ENCODE measurements at places on chromosomes 5 and 9.
A peak's percentile ranks its signal among the peaks of the same experiment; 100 is the strongest.

GRCh38 chr5:158877124-158877581 is 222.6 kb downstream of the EBF1 start:
- H3K36me3 ChIP-seq = no peaks in the 10 kb centered on the region
- H3K27ac ChIP-seq = peak overlapping the region; percentile 77
- no peaks in the 10 kb centered on the region for H3K27me3 ChIP-seq
- no peak overlapping the region for H3K4me3 ChIP-seq
- H3K4me1 ChIP-seq = peaks cover 39% of the 10 kb centered on the region
- DNase-seq = no peak

GRCh38 chr5:124741711-124742496 is 4.5 kb downstream of the ZNF608 start:
- no peaks in the 10 kb centered on the region for H3K36me3 ChIP-seq
- H3K4me1 ChIP-seq = peaks cover 64% of the 10 kb centered on the region
- DNase-seq = no peak
- no peak overlapping the region for H3K4me3 ChIP-seq
- H3K27me3 ChIP-seq = no peaks in the 10 kb centered on the region

GRCh38 chr5:55694152-55694830 is 17.8 kb downstream of the SLC38A9 start:
- peaks cover 24% of the 10 kb centered on the region for H3K4me1 ChIP-seq
- H3K27me3 ChIP-seq = no peaks in the 10 kb centered on the region
- H3K4me3 ChIP-seq = no peak overlapping the region
- H3K36me3 ChIP-seq = peaks cover 16% of the 10 kb centered on the region

DNA sequence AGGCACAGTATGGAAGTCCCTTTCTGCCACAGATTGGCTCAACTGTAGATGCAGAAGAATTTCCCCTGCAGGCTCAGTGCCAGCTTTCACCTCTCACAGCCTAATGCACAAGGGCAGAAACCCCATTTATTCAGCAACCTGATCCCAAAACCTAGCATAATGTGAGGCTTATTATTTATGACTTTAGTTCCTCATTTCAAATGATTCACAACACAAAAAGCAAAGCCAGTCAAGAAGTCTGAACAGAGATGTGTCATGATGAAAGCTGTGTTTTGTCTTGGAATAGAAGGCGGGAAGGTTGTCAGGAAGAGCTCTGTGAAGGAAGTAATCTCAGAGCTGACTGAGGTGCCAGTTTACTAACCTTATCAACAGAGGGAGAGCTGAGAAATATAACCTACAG is 369.7 kb downstream of the LRRC70 start:
- H3K4me3 ChIP-seq = no peak overlapping the region
- no peaks in the 10 kb centered on the region for H3K4me1 ChIP-seq
- H3K27ac ChIP-seq = no peak overlapping the region
- no peaks in the 10 kb centered on the region for H3K36me3 ChIP-seq
- H3K27me3 ChIP-seq = no peaks in the 10 kb centered on the region

- H3K4me1 ChIP-seq = no peaks in the 10 kb centered on the region
- no peak overlapping the region for H3K4me3 ChIP-seq
- DNase-seq = no peak
- no peaks in the 10 kb centered on the region for H3K36me3 ChIP-seq
Measured at GRCh38 chr9:80556631-80557030, 984.9 kb downstream of the TLE4 start.

- no peaks in the 10 kb centered on the region for H3K36me3 ChIP-seq
- H3K4me1 ChIP-seq = no peaks in the 10 kb centered on the region
- no peak for DNase-seq
Measured at GRCh38 chr9:3855929-3856328, 330.1 kb upstream of the RFX3 start.

GRCh38 chr5:154791535-154791934 is 36.4 kb downstream of the LARP1 start:
- H3K27ac ChIP-seq = no peak overlapping the region
- no peaks in the 10 kb centered on the region for H3K27me3 ChIP-seq
- no peaks in the 10 kb centered on the region for H3K36me3 ChIP-seq
- no peak overlapping the region for H3K4me3 ChIP-seq

DNA sequence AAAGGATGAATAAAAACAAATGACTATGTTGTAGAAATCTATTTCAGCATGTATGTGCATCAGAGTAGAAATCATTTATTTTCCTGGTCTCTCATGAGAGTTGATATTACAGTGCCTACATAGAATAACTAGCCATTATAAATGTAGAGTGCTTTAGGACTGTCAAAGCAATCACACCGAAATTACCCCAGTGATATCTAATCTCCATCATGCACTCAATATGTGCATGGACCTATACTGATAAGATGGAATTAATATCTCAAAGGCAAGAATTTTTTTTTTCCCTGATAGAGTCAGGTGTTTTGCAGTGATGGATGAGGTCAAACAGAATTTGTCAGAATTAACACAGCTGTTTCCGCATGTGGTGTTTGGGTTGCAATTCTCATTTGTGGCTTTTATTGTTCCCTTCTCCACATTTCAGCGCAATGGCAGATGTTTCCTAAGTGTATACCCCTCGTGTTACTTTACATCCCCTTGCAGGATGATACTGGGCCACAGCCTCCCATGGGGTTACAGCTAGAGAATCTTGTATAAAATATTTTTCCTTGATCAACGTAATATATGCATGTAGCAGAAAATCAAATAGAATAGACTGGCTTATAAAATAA is 298.8 kb downstream of the RASEF start:
- no peaks in the 10 kb centered on the region for H3K4me1 ChIP-seq
- DNase-seq = no peak
- no peaks in the 10 kb centered on the region for H3K27me3 ChIP-seq
- H3K4me3 ChIP-seq = no peak overlapping the region
